ENCODE measurements at places on chromosomes 11 and 22.

DNA sequence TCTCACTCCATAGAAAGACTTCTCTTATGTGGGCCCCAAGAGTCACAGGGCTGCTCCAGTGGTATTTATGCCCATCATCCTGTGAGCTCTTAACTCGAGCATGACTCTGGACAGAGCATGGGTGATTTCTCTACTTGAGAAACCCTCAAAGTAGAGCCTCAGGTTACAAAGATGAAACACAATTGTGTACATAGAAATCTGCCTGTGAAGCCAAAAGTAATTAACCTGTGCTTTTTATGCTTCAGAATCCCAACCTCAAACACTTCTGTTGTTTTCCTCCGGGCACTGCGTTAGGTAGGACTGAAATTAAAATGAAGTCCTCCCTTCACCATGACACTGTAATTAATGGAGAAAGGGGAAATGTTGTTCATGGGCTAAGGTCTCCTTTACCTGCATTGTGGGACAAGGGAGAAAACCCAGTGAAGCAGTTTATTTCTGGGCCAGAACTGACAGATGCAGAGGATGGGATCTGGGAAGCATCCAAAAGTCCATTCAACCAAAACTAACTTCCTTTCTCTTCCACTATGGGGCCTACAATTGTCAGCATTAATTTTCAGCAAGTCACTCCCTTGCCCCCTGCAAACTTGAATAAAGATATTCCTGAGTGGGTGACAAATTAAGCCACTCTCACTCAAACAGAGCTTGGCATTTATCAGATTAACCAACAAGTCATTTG is 24.1 kb upstream of the POU2AF1 start:
- no peak overlapping the region for H3K4me3 ChIP-seq
- peaks cover 2% of the 10 kb centered on the region for H3K27me3 ChIP-seq
- no peak overlapping the region for H3K27ac ChIP-seq
- H3K36me3 ChIP-seq = no peaks in the 10 kb centered on the region
- no peak for DNase-seq
- H3K4me1 ChIP-seq = no peaks in the 10 kb centered on the region

- no peaks in the 10 kb centered on the region for H3K27me3 ChIP-seq
- no peak for DNase-seq
- no peak overlapping the region for H3K27ac ChIP-seq
- H3K36me3 ChIP-seq = peaks cover 50% of the 10 kb centered on the region
- H3K4me3 ChIP-seq = no peak overlapping the region
Observed at GRCh38 chr11:68541116-68541515, 80.6 kb downstream of the PPP6R3 start.

GRCh38 chr22:45563362-45564040 is 60.8 kb downstream of the FBLN1 start:
- H3K27me3 ChIP-seq = no peaks in the 10 kb centered on the region
- H3K27ac ChIP-seq = no peak overlapping the region
- H3K4me3 ChIP-seq = no peak overlapping the region
- H3K4me1 ChIP-seq = no peaks in the 10 kb centered on the region

- peaks cover 7% of the 10 kb centered on the region for H3K4me1 ChIP-seq
- no peak for DNase-seq
- no peak overlapping the region for H3K27ac ChIP-seq
- H3K27me3 ChIP-seq = no peaks in the 10 kb centered on the region
- no peak overlapping the region for H3K4me3 ChIP-seq
- no peaks in the 10 kb centered on the region for H3K36me3 ChIP-seq
Observed at GRCh38 chr11:128532572-128533091, 54.7 kb downstream of the ETS1 start.

DNA sequence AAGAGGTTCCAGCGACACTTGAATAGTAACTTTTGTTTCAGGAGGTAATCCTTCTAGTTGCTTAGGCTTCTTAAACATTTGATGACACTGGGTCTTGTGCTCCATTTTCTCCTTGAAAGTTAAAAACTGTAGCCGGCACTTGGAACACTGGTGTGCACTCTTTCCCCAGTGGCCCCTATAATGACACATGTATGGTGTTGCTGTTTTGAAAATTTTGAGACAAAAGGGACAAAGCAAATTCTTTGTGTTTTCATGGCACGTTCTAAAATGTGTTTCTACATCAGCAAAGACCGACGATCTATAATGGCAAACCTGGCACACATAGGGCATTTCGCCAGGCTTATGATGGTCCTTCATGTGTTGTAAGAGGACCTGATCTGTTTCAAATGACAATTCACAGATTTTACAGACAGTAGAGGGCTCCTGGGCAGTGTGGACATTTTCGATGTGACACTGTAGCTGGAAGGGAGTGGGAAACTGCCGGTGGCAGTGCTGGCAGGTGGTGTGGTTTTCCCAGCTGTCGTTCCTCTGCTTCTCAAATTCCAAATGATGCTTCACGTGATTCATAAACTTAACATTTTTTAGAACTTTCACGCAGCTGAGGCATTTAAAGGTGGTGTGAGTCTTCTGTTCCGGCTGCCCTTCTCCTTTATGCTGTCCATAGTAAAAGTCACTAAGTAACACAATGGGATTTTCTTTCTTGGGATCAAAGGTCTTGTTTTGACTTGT is 20.5 kb downstream of the ZNF280B start:
- no peaks in the 10 kb centered on the region for H3K27me3 ChIP-seq
- DNase-seq = peak; percentile 7
- no peak overlapping the region for H3K27ac ChIP-seq
- H3K4me3 ChIP-seq = no peak overlapping the region
- H3K4me1 ChIP-seq = peaks cover 12% of the 10 kb centered on the region

GRCh38 chr11:82932564-82932963 is 31.0 kb downstream of the DDIAS start:
- no peak overlapping the region for H3K27ac ChIP-seq
- no peaks in the 10 kb centered on the region for H3K4me1 ChIP-seq
- no peak for DNase-seq
- H3K36me3 ChIP-seq = no peaks in the 10 kb centered on the region
- no peaks in the 10 kb centered on the region for H3K27me3 ChIP-seq

DNA sequence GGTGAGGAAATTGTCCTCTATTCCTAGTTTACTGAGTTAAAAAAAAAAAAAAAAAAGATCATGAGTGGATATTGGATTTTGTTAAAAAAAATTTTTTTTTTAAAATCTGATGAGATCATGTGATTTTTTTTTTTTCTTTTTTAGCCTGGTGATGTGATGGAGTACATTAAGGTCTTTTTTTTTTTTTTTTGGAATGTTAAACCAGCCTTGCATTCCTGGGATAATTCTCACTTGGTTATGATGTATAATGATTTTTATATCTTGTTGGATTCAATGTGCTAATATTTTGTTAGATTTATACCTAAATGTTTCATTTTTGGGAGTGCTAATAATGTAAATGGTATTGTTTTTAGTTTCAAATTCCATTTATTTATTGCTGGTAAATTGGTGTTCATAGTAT is 43.3 kb downstream of the DDX10 start:
- H3K4me1 ChIP-seq = no peaks in the 10 kb centered on the region
- H3K4me3 ChIP-seq = no peak overlapping the region
- peaks cover 13% of the 10 kb centered on the region for H3K36me3 ChIP-seq
- DNase-seq = no peak
- H3K27me3 ChIP-seq = no peaks in the 10 kb centered on the region
